Right ventricle myocardium inferior (tissue), 1 donor: ENCODE measurements at places on chromosomes 5 and 9. TPM values are rescaled to one million over a fixed set of nuclear protein-coding genes. Genes with fewer than 3 reads are reported as not detected.

DNA sequence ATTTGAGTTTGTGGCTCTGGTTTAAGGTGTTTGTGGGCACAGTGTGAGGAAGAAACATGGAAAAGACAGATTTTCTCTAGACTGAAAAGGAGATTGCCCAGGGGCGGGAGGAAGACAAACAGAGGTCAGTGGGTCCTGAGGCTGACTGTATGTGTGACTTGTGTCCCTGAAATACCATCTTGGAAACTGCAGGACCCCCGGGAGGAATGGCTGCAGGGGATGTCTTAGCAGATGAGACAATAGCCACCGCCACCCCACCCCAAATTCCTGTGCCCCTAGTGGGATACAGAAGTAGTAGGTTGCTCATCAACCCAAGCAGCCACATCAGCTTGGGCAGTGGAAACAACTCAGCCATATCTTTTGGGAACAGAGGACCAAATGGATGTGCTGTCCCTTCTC, 1.7 kb upstream of the PSAT1 start:
- no peak for DNase-seq

ZNF658 gene
- total RNA-seq = 8.7 TPM

DNA sequence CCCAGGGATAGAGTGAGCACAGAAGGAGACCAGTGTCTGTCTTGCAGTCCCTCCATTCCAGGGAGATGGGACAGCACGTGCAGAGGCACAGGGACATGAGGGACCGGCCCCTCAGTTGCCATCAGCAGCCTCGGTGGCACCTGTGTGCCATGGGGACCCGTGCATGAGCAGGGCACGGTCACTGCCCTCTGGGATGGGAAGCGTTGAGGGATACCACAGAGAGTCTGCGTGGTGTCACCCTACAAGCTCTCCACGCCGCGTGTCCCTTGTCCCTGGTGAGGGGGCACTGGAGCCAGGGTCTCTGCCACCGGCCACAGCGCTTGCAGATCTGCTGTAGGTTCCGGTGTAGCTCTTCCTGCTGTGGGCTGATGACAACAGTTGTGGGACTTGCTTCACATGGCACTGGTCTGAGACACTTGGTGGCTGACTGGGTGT, 108.1 kb downstream of the CACNA1B start:
- DNase-seq = no peak

DAB2 gene
- total RNA-seq = 41.9 TPM

DNM1 gene
- total RNA-seq = 6.1 TPM

- no peak for DNase-seq
Measured at GRCh38 chr5:151047814-151048425, 27.5 kb downstream of the GPX3 start.

GRCh38 chr9:70420441-70421271, 6.2 kb upstream of the KLF9 start:
- DNase-seq = peak; percentile 96

- no peak for DNase-seq
Measured at GRCh38 chr5:95874246-95874645, 51.7 kb upstream of the GLRX start.

DNA sequence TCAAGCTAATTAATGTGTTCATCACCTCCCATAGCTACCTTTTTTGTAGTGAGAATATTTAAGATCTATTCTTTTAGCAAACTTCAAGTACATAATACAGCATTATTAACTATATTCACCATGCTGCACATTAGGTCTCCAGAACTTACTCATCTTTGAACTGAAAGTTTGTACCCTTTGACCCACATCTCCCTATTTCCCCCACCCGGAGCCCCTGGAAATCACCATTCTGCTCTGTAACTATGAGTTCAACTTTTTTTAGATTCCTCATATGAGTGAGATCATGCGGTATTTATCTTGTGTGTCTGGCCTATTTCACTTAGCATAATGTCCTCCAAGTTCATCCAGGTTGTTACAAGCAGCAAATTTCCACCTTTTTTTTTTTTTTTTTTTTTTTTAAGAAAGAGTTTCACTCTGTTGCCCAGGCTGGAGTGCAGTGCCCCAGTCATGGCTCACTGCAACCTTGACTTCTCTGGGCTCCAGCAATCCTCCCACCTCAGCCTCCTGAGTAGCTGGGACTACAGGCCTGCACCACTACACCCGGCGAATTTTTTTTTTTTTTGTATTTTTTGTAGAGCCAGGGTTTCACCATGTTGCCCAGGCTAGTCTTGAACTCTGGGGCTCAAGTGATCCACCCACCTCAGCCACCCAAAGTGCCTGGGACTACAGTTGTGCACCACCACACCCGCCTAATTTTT, 100.4 kb upstream of the SAP30L start:
- no peak for DNase-seq

GRCh38 chr5:111830333-111830732, 73.3 kb upstream of the NREP start:
- no peak for DNase-seq

DNA sequence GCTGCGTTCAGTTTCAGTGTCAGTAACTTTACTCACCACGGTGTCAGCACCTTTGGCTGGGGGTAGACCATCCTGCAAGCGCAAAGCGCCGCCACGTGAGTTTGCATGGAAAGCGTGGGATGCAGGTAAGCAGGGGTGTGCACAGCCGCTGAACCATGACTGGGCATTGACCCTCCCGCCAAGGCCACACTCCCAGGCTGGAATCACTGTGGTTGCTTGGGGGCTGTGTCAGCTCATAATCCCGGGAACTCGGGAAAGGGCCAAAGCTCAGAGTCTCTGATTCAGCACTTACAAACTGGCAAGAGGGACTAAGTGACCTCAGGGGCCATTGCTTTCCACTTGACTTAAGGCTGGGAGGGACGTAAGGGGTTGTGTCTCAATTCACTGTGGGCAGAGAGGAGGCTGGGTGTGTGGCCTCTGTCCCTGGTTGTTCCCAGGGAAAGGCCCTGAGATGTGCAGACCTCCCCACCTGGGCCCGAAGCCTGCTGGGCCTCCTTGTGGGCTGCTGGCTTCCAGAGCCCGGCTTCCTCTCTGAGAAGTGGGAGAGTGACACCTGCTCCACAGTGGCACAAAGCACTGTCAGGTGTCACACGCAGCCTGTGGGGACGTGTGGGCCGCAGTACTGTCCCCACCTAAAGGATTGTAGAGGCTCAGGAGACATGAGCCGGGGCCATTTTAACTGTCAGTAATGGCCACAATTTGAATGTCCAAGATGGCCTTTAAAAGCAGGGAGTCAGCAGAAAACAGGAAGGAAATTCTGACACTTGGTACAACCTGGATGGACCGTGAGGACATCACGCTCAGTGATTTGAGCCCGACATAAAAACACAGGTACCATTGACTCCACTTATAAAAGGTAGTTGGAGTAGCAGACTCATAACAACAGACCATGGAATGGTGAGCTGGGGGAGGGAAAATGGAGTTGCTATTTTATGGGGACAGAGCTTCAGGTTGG, 16.7 kb downstream of the ABO start:
- no peak for DNase-seq
